ENCODE measurements at places on chromosomes 6 and 20. TPM values are rescaled to one million over a fixed set of nuclear protein-coding genes. Genes with fewer than 3 reads are reported as not detected.

- DNase-seq: no peak
These were observed 427.1 kb downstream of the CD83 start for GRCh38 chr6:14544666-14545065.

- no peak for DNase-seq
These were observed 81.8 kb upstream of the CENPW start for GRCh38 chr6:126258150-126258549.

NKAIN4 gene
- not detected for polyA plus RNA-seq

GPSM3 gene
- 6.0 TPM for polyA plus RNA-seq

Measured in AG04450 (cell line).